ENCODE measurements at places on chromosomes 16 and 17.

DNA sequence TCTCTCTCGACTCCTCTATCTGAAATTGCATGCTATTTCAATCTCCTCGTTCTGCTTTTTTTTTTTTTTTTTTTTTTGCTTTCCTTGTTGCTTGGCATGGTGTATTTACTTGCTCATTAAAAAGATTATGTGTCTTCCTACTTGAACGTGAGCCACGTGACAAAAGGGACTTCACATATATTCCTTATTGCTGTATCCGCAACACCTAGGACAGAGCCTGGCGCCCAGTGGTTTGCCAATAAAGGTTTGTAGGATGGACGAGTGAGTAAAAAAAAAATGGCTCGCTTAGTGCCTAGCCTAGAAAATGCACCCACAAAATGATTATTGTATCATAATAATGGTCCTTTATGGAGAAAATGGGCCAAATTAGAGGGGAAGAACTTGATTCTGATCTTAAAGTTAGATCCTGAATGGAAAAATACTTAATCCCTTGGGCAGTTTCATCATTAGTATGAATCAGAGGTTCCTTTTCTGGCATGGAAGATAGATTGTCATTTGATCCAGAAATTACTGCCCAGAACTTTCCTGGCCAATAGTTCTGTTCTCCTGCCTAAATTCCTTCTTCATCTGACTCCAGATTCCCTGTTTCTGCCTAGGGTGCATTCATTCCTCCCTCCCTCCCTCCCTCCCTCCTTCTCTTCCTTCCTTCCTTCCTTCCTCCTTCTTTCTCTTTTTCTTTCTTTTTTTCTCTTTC, 13.6 kb upstream of the TMEM220 start:
- no peak for DNase-seq

DNA sequence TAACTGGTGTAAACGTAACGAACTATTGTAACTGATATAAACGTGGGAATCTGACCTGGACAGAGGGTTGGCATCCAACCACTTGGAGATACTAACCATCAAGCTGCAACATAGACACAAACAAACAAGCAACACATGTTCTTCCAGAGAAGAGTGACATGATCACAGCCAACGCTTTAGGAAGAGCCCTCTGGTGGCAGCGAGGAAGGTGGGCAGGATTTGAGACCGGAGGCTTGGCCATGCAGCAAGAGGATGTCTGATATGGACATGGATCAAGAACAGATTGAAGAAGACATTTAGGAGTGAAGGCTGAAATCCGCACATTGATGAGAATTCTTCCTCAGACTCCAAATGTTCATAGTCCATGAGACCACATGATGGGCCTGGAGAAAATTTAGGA, 40.3 kb upstream of the TNRC6A start:
- DNase-seq: peak; percentile 33

DNA sequence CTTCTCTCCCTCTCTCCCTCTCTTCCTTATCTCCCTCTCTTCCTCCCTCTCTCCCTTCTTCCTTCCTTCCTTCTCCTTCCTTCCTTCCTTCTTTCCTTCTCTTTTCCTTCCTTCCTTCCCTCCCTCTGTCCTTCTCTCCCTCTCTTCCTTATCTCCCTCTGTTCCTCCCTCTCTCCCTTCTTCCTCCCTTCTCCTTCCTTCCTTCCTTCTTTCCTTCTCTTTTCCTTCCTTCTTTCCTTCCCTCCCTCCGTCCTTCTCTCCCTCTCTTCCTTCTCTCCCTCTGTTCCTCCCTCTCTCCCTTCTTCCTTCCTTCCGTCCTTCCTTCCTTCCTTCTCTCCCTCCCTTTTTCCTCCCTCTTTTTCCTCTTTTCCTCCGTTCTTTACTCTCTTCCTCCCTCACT, 38.6 kb downstream of the HS3ST4 start:
- DNase-seq: no peak

- no peak for DNase-seq
Observed at GRCh38 chr16:12398029-12398682, 405.5 kb downstream of the CPPED1 start.

GRCh38 chr17:57481910-57482391, 225.6 kb downstream of the MSI2 start:
- peak; percentile 74 for DNase-seq

GRCh38 chr17:73829676-73830280, 185.5 kb upstream of the SDK2 start:
- no peak for DNase-seq

GRCh38 chr17:28053725-28054124, 11.2 kb downstream of the NLK start:
- DNase-seq: no peak

DNA sequence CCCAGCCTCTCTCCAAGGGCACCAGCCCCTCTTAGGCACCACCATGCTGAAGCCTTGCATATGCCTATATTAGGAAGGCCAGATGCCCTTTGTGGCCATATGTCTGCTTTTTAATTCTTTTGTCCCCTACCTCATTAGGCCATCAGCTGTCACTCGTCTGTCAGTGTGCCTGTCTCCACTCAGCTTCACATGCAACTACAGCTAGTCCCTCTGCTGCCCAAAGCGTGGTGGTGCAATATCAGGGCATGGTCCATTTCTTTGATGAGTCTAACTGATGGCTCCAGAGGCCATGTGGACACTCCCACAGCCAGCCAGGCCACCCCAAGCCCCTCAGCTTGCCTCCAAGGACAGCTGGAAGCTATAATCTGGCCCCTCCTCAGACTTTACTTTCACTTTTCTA, 36.3 kb downstream of the MYO18A start:
- DNase-seq: peak; percentile 63

DNA sequence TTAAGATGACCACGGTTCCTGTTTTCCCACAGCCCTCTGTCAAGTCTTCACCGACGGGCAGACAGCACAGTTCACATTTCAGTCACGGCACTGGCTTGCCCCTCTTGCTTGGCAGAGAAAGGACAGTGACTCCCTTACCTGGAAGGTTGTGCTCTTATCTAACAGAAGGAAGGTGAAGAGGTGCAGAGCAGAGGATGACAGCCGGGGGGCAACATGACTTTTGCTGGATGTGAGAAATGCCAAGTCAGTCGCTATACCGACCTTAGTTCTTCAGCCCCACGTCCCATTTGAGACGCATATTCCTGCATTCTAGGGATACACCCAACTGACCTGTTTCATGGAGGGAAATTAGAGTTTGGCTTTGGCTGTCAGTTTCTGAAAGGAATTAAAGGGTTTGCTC, 492.3 kb downstream of the NPIPA7 start:
- peak; percentile 5 for DNase-seq

DNA sequence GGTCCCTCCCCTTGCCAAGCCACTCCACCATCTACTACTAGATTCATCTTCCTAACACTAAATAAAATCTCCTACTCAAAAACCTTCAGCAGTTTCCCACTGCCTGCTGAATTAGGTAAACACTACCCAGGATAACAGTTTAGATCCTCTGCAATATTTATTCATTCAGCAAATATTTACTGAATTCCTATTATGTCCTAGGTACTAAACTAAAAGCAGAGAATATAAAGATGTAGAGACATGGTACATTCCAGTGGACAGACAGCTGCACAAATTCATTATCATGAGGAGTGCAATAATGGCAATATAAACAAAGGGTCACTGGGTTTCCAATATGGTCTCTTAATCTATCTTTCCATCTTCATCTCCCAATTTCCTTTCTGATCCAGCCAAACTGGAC, 30.7 kb upstream of the HOXB13 start:
- DNase-seq: no peak

DNA sequence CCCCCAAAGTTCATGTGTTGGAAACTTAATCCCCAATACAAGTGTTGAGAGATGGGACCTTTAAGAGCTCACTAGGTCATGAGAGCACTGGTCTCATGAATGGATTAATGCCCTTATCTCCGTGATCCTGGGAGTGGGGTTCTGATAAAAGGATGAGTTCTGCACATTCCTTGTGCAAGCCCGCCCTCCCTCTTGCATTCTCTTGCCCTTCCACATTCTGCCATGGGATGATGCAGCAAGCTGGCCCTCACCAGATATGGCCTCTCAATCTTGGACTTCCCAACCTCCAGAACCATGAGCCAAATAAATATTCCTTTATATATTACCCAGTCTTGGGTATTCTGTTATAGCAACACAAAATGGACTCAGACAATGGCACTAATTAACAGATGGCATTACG, 14.1 kb downstream of the GLG1 start:
- DNase-seq: no peak

DNA sequence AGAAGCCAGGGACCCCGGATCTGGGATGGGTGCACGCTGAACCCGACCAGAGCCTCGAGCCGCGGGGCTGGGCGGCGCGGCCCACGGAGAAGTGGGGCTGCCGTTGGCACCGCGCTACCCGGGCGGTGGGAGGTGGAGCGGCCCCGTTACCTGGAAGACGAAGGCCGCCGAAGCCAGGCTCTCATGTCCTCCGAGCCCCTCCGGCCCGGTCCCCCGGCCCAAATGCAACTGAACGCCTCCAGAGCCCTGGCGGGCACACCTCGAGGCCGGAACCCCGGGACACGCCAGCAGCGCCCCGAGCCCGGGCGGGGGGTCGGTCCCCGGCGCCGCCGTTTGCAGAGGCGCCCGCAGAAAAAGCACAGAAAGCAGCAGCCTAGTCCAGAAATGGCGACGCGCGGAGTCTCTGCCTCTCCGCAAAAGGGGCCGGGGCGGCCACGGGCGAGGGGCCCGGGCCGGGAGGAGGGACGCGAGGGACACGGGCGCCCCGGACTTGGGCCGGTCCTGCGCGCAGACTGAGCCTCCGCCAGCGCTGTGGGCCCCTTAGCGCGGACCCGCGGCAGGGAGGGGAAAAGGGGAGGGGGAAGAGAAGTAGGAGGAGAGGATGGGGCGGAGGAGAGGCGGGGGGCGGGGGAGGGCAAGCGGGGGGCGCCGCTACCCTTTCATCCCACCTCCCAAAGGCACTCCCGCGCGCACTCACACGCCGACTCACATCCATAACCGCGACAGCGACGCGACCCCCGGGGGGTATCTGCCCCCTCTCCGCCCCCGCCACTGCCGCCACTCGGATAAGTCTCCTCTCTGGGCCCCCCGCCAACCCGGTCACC, 1.4 kb downstream of the AXIN2 start:
- peak; percentile 32 for DNase-seq

GRCh38 chr16:83300326-83300725, 507.5 kb upstream of the HSBP1 start:
- no peak for DNase-seq

- DNase-seq: peak; percentile 70
Observed at GRCh38 chr16:11050944-11051343, 106.6 kb downstream of the CLEC16A start.

- DNase-seq: no peak
Observed at GRCh38 chr17:11178581-11178980, 62.4 kb upstream of the SHISA6 start.

DNA sequence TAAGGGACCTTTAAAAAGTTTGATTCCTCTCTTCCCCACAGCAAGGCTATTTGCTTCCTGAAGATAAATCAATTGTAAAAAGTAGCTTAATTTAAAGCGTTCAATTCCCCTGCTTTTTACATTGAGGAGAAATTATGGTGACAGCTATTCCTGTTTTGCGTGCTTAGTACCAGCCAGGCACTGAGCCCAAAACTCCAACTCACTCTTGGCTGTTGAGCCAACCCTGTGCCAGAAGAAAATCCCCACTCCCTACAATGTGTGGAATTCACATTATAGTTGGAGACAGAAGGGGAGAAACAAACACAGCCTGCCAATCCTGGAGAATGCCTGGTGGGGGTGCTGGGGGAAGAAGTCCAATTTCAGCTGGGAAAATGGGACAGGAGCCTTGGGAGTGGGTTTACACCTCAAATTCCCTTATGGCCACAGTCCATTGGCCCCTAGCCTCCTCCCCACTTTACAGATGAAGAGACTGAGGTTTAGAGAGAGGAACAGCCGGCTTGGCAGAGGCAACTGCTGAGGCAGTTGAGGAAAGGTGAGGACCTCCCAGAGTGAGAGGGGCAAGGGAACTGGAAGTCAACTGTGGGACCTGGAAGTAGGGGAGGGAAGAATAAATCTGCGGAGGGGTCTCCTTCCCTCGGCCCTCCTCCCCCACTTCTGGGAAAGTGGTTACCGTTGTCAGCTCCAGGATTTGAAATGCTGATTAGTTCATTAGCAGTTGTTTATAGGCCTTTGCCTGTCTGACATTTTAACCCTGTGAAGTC, 26.1 kb downstream of the CDH1 start:
- DNase-seq: no peak

- peak; percentile 60 for DNase-seq
Observed at GRCh38 chr16:89909777-89910716, 8.6 kb upstream of the MC1R start.

GRCh38 chr17:7883781-7884386, 4.7 kb upstream of the CHD3 start:
- DNase-seq: peak; percentile 84

DNA sequence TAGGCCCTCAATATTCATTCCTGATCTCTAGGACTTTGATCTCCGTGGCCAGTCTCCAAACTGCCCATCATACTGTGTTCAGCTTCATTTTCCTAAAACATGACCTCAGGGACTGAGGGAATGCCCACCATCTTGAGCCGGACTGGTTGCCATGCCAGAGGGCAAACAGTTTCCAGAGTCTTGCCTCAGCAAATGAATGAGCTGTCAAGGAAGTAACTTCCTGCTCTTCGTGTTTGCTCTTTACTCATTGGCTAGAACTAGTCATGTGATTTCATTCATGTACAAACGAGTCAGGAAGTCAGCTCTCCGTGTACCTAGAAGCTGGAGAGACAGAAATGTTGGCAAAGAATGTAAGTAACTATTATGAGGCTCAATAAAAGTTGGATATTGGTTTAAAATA, 50.2 kb downstream of the ANKFN1 start:
- no peak for DNase-seq
